ENCODE measurements at places on chromosomes 1 and 21.

DNA sequence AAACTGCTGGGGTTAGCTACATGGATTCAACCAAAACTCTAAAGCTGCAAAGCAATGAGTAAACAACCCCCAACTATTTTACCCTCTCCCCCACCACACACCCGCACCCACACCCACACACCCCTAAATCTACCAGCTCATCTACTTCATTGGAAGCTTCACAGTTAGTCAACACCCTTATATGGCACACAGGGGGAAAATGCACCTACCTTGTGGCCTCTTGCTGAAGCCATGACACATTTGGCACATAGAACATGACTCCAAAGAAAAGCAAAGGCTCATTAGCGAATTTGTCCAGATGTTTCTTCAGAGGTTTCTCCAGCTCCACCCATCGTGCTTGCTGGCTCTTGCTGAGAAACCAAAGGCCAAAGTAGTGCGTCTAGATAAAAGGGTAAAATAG is 99.8 kb downstream of the PTPN14 start:
- DNase-seq = no peak

DNA sequence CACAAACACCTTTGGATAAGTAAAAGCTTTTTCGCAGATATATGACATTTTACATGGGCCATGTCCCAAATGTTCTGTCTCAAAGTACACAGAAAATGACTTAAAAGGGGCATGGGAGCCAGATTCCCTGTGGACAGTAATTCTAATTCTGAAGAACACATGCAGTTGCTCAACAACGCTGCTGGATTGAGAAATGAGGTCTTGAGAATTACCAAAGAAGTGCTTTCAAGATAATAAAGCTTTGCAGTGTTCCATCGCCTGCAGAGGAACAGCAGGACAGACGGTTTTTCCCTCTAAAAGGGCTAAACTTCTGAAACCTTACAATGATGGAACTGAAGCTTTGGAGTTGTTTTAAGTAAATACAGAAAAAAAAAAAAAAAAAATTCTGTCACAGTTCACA is 55.3 kb upstream of the HSPA13 start:
- no peak for DNase-seq

GRCh38 chr1:197982256-197982655 is 65.1 kb downstream of the LHX9 start:
- no peak for DNase-seq

- no peak for DNase-seq
Measured at GRCh38 chr1:196442366-196442765, 165.9 kb downstream of the KCNT2 start.

GRCh38 chr21:25999921-26000582 is 170.5 kb downstream of the APP start:
- no peak for DNase-seq

DNA sequence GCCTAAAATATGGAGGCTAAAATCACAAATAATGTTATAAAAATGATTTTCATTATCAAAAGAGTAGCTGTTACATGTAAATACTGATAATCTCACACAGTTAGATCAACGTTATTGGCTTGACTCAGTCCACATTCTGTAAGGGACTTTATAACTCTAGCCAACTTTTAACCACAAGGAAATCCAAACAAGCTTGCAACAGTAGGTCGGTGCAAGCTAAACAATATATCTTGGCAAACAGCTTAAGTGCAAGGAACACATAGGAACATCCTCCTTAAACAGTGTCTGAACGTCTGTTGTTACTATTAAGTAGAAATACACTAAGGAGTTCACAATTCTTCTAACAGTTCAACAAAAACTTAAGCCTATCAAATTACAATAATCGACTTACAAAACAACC is 126.7 kb downstream of the EIF4G3 start:
- DNase-seq = no peak

Measured in stimulated activated CD8-positive, alpha-beta memory T cell treated with anti-CD3 and anti-CD28 coated beads, Interleukin-7, amount 100 ng/mL, for 4 hours (primary cell).